ENCODE measurements at places on chromosomes 16 and 17.

GRCh38 chr16:85258166-85258565, 145.9 kb upstream of the CIBAR2 start:
- DNase-seq = no peak

DNA sequence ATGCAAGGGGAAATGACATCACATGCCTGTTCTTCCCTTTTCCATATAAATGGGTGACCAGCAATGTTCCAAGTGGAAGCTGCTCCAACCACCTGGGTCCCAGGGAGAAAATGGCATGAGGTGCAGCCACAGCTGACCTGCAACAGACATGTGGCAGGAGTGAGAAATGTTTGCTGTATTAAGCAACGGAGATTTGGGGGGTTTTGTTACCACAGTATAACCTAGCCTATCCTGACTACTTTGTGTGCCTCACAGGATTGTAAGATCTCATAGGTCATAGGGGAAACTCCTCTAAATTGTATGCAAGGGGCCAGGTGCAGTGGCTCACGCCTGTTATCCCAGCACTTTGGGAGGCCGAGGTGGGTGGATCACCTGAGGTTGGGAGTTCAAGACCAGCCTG, 12.0 kb downstream of the CDIPT start:
- DNase-seq = no peak

- no peak for DNase-seq
Measured at GRCh38 chr16:35516551-35516950, 2057.1 kb downstream of the TP53TG3F start.

DNA sequence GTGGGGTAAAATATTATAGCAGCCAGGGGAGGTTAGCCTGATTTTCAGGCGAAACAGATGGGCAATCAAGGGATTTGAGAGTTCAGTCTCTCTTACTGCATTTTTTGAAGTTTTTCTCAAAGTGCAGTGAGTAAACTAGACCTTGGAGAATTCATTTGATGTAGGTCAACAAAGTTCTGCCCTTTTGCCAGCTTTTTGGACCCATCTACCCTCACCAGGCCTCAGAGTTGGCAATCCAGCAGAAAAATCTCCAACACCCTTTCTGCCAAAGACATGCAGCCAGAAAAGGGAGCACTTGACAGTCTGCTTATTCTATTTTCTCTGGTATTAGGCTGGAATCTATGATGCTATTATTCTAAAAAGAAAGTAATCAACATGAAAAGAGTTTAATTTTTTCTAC, 162.2 kb upstream of the TOM1L1 start:
- DNase-seq = no peak

GRCh38 chr17:1413281-1413791, 13.3 kb upstream of the YWHAE start:
- no peak for DNase-seq

DNA sequence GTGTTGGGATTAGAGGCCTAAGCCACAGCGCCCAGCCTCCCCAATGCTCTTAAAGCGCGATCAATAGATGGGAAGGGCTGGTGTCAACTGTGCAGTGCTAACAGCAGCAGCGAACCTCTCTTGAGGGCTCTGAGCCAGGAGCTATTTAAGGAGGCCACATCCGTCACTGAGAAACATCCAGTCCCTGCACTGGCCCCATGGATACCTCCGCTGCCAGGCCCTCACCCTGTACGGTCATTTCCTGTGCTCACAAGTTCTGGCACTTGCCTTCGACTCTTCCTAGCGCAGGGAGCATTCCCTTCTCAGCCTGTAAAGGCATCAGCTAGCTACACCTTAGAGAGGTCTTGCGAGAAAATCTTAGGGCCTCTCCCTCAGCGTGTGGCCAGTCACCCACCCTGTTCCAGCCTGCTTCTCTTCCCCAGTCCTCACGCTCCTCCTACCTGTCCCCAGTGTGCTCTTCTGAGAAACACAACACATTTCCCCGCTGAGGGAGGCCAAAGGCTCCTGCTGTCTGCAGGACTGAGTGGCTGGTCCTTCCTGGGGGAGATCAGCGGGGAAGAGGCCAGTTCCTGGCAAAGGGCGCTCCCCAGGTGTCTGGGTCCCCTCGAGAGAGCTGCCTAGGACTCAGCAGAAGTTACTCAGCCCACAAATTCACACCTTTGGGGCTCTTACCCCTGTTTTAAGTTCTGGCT, 28.6 kb downstream of the GTF3C1 start:
- DNase-seq = no peak

DNA sequence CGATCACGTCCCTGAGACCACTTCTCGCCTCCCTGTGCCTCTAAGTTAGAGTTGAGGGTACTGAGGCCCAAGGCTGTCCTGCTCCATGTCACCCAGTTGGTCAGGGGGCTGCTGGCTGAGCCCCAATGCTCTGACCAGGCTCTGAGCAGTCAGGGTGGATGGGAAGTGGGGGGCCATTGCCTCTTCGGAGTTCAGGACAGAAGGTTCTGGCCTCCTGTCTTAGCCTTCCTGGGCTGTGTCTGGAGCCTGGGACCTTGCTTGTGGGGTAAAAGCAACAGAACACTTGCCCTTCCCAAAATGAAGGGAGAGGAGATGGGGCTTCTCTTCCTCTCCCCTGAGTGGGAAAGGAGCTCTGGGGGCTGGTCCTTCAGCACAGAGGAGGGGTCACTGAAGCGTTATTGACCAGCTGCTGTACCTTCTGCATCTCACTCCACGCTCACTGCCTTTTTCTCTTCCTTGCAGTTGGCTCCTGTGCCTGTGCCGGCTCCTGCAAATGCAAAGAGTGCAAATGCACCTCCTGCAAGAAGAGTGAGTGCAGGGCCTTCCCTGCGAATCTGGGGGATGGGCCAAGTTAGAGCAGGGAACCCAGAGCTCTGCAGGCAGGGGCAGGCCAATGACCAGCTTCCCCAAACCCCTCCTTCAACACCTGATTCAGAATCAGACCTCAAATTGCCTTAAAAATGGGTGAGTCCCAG, 580 bp downstream of the MT1X start:
- DNase-seq = no peak

DNA sequence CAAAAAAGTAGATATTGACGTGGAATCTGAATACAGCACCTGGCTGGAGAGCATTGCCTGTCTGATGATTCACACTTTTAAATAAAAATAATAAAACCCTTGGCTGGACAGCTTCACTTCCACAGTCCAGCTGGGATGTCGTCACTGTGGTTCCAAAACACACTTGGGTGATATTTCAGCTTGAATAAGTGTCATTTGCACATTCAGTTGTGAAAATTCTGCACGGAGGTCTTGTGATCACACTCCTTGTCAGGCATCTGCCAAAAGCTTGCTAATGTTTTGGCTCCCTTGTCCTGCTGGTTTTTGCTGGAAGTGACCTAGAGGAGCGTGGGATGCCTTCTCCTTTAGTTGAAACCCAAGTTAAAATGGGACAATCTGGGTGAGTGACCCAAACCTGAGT, 60.7 kb downstream of the PCTP start:
- no peak for DNase-seq

GRCh38 chr16:21626659-21627277, 25.6 kb downstream of the IGSF6 start:
- no peak for DNase-seq

DNA sequence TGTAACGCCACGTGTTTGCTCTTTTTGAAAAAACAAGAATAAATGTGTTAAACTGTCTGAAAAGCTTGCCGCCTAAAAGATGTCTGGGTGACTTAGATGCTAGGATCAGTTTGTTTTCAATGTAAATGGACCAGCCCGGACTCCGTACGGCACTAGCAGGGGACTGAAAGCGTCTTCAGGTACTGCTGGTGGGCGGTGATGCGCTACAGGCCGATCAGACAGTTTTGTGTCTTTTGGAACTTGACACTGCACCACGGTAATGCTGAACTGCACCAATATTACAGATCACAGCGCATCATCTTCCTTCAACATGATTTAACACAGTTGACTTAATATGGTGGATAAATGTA, 727 bp upstream of the MBTPS1 start:
- DNase-seq = peak; percentile 47

DNA sequence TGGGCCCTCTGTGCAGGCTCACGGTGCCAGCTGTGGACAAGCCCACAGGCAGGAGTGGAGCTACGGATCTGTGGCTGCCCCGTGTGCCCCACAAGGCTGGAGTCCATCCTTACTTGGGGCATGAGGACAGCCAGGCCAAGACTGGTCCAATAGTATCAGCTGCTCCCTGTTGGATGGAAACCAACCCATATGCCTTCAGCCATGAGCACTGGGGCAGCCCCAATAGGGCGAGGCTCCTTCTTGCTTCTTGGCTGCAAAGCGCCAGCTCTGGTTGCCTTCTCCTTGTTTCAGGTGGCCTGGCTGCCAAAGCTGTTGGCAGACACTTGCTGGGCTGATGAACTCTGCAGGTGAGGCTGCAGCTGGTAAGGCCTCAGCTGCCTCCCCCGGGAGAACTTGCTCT, 188.0 kb downstream of the ENGASE start:
- DNase-seq = no peak

- no peak for DNase-seq
Measured at GRCh38 chr17:75889454-75889853, 7.3 kb downstream of the TRIM65 start.

- DNase-seq = peak; percentile 73
Measured at GRCh38 chr16:89602273-89602951, 11.0 kb upstream of the DPEP1 start.

- DNase-seq = no peak
Measured at GRCh38 chr17:50519141-50519834, 11.0 kb downstream of the MYCBPAP start.

GRCh38 chr17:72421128-72422092, 300.6 kb downstream of the SOX9 start:
- peak; percentile 75 for DNase-seq

DNA sequence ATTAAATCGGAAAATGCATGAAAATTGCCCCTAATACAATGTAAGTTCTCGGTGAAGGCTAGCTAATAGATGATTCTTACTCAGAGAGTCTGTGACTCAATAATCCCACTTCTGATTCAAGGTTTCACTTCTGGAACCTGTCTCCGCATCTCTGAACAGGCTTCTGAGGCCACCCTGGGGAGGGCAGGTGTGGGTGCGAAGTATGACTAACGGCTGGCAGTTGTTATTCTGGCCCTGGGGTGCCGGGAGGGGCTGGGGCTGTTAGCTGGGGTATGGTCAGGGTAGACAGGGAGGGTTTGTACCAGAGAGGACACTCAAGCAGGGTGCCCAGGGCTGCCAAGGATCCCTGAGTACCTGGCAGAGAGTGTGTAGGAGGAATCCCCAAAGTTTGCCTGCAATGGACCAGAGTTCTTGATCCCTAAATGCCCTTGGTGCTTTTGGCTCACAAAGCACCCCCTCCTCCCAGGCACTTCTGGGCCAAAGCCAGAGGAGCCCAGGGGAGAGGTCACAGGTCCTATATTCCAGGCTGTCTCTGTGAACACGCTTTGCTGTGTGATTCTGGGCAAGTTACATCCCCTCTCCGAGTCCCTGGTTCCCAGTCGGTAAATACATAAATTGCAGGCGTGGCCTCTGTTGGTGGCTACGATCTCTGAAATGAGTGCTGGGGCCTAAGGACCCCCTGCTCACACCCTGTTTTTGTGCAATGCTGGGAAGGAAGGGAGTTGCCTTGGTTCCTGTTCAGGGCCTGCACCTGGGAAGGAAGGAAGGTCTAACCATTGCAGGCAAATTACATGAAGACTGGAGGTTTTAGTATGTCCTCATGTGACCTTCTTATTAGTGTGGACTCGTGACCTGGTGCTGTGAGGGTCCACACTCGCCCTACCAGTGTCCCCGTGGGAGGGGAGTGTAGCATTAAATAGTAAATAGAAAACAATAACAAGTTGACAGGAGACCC, 49.9 kb upstream of the CPNE2 start:
- peak; percentile 81 for DNase-seq

- no peak for DNase-seq
Measured at GRCh38 chr16:65274566-65274965, 152.7 kb upstream of the CDH11 start.

GRCh38 chr16:70391881-70392481, 45.3 kb downstream of the DDX19A start:
- no peak for DNase-seq

- DNase-seq = no peak
Measured at GRCh38 chr17:46056800-46057304, 57.8 kb downstream of the STH start.

- no peak for DNase-seq
Measured at GRCh38 chr17:41523787-41524186, 4.3 kb downstream of the KRT19 start.

- no peak for DNase-seq
Measured at GRCh38 chr16:12150600-12150999, 174.1 kb downstream of the SNX29 start.

DNA sequence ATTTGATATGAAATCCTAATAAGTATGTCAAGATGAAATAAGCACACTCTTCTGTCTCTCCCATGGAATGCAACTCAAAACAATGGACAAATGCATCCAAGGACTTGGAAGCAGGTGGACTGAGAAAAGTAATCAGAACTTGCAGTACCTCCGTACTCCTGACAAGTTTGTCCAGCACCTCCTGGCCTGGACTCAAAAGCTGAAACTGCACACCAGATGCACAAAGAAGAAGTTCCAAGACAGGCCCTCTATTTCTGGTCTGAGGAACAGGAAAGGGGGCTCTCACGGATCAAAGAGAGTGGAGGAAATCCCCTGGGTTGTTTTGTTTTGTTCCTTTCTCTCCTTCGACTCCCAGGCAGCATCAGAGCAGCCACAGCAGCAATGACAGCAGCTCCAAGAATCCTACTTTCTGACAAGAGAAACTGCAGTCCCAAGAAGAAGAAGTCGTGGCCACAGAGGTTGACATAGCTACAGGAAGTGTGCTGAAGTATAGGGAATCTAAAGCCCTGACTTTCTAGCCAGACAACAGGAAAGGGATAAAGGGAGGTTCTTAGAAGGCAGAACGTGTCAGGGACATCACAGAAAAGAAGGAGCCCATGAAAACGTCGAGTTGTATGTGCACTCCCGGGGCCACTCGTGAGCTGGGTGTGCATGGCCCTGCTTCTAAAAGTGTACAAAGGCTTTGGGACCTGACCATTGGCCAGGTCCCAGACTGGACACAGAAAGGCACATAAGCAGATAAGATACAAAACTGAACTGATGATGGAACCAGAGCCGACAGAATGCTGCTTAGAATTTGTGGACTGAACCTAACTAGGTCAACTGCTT, 29.3 kb downstream of the AKAP10 start:
- DNase-seq = no peak

DNA sequence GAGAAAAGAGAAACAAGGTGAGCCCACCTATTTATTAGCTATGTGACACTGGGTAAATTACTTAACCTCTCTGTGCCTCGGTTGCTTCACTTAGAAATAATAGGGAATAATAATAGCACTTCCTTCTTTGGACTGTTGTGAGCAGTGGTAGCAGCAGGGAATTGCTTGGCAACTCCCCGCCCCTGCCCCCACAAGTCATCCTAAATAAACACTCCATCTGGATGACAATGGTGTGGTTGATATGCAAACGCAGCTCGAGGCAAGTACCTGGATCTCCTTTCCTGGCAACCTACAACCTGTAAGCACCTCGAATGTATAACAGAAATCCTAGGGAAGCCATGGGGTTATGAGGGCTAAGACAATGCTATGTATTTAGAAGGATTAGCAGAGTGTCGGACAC, 9.1 kb downstream of the TEKT3 start:
- no peak for DNase-seq

- no peak for DNase-seq
Measured at GRCh38 chr16:79897104-79897452, 296.5 kb upstream of the MAF start.

All from GM20000 (cell line).